ENCODE measurements at places on chromosomes 7 and 10.

GRCh38 chr10:23826421-23826820, 382.5 kb upstream of the KIAA1217 start:
- no peak for DNase-seq

DNA sequence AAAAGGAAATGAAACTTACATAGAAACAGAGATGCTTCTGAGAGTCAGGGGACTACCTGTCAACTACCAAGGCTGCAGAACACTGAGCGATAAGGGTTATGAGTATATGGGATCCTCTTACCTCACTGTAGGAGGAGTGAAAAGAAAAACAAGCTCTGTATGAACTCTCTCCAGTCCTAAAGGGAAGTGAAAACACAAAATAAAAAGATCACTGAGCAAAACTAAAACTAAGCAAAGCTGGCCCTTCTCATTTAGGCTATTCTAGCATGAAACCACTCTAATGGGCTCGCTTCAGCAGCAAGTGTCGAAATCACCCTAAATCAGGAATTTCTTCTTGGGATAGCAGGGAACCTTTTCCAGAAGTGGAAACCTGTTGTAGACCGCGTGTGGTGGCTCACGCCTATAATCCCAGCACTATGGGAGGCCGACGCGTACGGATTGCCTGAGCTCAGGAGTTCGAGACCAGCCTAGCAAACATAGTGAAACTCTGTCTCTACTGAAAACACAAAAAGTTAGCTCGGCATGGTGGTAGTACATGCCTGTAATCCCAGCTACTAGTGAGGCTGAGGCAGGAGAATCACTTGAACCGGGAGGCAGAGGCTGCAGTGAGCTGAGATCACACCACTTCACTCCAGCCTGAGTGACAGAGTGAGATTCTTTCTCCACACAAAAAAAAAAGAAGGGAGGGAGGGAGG, 27.0 kb downstream of the DCLRE1C start:
- DNase-seq, result no peak

- DNase-seq, result no peak
Measured at GRCh38 chr7:24729365-24730017, 27.8 kb downstream of the GSDME start.

DNA sequence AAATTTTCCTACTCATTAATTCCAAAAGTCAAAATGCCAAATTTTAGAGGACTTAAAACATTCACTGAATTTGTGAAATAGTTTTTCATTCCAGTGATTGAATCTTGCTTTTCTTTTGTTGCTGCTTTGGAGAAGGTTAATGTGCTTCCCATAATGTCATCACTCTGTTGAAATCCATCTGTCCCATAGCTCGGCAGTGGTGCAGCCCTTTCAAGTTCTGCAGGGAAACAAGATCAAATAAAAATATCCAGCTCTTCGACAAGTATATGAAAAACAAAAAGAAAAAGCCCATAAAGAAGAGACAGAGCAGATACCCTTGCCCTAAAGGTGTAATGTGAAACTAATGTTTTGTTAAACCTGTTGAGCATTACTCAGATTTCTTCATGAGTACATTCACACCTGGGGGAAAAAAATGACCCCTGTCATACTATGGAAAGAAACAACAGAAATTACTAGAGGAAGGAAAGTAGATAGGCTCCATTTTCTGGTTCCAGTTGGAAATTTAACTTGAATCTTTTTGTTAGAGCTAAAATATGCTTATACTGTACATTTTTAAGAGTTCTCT, 35.1 kb downstream of the AGR3 start:
- no peak for DNase-seq

DNA sequence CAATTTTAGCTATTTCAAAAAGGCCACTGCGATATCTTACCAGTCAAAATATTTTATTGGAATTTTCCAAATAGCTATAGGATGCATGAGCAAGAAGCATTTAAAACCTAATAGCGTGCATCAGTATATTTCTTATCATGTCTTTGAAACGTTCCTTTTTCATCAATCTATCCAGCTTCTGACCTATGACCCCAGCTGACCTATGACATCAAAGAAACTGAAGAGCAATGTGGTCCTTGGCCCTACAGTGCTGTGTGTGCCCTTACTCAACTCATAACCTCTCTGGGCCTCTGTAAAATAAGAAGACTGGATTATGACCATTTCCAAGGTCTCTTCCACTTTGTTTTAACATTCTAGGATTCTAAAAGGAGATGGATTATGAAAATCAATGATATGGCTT, 118.2 kb downstream of the ZNF22 start:
- DNase-seq, result no peak

- no peak for DNase-seq
Measured at GRCh38 chr10:132463333-132464255, 66.6 kb downstream of the PWWP2B start.

- no peak for DNase-seq
Measured at GRCh38 chr7:24152356-24152755, 131.6 kb upstream of the NPY start.

- DNase-seq, result no peak
Measured at GRCh38 chr10:50536617-50537240, 87.0 kb downstream of the SGMS1 start.

- DNase-seq, result no peak
Measured at GRCh38 chr10:48232717-48233447, 41.6 kb downstream of the FRMPD2 start.

DNA sequence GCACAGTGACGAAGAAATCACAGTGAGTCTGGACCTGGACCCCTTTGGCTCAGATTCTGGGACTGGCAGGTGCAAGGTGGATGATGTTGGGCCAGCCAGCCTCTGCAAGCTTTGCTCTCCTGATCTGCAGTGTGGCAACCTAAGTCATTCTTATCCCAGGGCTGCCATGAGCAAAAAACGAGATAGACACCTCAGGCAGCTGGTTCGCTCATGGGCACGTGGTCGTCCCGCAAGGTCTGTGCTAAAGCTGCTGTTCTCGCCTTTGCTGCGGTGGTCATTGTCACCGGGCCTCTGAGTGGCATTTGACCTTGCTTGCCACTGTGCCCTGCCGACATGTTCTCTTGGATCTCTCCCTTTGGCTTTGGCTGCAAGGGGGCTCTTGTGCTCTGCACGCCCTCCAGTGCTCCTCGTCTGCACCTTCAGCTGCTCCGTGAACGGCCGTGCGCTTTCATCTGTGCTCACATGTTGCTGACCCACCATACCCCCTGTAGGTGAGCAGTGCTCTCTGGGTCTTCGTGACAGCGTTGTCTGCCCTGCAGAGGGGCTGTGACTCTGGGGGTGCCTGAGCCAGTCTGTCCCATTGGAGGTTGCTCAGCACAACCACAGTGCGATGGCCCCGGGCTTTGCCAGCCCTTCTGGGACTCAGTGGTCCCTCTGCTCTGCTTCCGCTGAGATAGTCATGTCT, 317.0 kb downstream of the GLRX3 start:
- no peak for DNase-seq

DNA sequence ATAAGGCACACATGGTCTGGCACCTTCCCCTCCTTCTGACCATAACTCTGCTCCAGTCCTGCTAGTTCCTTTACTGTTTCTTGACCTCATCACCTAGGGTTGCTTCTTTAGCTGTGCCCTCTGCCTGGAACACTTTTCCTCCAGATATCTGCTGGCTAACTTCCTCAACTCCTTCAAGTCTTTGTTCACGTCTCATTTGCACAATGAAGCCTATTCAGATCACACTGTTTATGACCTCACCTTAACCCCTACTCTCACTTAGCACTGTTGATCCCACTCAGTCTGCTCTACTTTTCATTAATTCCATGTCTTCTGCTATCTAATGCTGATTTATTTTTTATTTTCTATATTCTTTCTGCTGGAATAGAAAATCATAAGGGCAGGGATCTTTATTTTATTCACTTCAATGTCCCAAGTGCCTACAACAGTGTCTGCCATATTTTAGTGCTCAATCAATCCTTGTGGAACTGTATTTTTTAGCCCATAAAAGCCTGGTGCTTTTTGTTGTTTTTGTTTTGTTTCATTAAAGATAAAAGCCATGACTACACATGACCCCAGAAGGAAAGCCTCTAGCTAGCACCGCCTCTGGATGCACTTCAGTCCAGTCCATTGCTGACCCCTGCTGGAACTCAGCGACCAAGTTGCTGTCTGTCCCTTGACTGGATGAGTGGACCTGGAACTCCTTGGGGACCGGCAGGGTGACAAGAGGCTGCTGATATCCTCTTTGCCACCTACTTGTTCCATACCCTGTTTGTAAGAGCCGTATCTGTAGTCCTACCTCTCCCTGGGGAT, 12.3 kb downstream of the KLF14 start:
- DNase-seq, result no peak

GRCh38 chr7:42746214-42746613, 165.7 kb downstream of the C7orf25 start:
- no peak for DNase-seq

GRCh38 chr10:13518076-13518692, 10.6 kb downstream of the BEND7 start:
- no peak for DNase-seq

DNA sequence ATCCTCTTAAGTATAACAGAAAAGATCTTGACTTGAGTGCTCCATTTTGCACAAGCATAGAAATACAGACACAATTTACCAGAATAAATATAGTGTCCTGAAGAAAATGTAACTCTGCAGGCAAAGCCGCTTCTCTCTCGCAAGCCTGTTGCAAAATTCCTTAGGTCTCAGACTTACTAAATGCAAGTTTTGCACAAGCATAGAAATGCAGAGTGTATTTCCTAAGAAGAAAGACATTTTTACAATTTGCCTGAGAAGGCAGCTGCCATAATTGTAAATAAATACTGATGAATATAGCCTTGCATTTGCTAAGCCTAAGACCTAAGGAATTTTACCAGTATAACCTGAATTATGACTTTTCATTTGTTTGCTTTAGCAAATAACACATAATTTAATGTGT, 67.1 kb downstream of the AGMO start:
- DNase-seq, result no peak

DNA sequence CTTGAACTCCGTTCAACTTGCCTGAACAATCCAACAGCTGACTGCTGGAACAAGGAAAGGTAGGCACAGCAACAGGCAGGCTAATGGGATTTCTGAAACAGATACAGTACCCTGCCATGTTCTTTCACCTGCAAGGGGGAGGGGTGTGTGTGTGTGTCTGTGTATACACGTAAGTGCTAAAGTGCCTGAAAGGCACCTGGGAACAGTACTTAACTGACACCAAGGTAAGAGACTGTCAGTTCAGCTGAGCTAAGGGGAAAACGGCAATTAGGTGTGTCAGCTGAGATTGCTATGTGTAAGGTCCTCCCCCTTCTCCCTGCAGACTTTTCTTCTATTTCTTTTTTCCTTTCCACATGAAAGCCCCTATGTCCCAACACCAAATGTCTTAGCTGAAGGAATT, 27.0 kb downstream of the NAMPT start:
- DNase-seq, result no peak

DNA sequence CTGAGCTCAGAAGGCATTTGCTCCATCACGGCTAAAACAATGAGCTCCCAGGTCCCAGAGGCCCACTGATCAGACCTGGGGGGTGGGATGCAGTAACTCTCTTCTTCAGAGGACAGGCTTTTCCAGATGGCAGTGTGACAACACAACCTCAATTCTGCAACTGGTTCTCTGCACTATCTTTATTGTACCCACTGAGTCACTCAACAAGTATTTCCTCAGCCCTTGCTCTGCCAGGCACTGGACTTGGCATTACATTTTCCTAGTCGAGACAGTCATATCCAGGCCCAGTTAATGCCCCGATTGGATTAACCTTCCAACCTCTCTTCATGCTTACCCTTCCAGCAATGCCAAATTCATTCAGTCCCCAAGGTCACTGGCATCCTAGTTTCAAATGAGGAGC, 72.6 kb downstream of the JAZF1 start:
- DNase-seq, result no peak

DNA sequence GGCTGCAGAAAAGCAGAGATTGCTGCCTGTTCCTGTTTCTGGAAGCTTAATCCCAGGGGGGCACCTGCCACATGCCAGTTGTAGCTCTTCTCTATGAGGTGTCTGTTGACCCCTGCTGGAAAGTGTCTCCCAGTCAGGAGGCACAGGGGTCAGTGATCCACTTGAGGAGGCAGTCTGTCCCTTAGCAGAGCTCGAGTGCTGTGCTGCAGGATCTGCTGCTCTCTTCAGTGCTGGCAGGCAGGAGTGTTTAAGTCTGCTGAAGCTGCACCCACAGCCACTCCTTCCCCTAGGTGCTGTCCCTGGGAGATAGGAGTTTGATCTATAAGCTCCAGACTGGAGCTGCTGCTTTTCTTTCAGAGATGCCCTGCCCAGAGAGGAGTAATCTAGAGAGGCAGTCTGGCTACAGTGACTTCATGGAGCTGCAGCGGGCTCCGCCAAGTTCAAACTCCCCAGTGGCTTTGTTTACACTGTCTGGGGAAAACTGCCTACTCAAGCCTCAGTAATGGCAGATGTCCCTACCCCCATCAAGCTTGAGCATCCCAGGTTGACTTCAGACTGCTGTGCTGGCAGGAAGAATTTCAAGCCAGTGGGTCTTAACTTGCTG, 57.6 kb upstream of the CROT start:
- DNase-seq, result no peak

DNA sequence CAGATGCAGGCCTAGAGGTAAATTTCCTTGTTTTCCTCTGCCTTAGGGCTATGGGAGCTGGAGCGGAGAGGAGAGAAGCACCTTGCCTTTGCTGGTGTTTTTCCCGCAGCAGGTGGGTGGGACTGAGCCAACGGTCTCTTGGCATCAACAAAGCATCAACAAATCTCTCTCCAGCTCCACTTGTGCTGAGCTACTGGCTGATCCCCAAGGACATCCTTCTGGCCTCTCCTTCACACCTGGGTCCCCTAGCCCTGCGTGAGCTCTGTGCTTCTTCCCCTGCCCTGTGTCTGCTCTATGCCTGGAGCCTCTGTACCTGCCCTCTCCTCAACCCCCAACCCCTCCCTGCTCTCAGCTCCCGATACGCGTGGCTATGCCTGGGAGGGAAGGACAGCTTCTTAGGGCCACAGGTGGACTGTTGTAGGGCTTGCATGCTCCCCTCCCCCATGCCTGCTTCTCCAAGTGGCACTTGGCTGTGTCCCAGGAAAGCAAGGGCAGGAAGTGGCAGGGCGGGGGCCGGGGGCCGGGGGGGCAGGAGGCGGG, 3.2 kb upstream of the CLDN4 start:
- DNase-seq, result no peak

GRCh38 chr10:25130906-25131305, 43.9 kb upstream of the GPR158 start:
- DNase-seq, result no peak

DNA sequence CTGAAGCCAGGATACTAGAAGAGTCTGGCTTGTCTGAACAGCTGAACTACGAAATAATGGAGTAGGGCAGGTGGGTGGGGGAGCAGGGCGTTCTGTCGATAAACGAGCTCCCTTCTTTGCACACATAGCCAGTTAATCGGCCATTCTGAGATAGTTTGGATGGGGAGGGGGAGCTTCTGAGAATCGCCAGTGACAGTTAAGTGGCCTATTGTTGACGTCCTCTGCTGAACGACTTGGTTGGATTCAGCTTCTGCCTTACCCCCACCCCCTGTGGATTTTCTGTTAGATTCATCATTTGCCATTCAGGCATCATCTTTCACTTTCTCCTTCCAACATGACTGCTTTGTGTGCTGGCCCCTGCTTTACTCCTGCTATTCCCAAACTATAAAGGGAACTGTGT, 520 bp downstream of the CPA5 start:
- DNase-seq, result no peak

DNA sequence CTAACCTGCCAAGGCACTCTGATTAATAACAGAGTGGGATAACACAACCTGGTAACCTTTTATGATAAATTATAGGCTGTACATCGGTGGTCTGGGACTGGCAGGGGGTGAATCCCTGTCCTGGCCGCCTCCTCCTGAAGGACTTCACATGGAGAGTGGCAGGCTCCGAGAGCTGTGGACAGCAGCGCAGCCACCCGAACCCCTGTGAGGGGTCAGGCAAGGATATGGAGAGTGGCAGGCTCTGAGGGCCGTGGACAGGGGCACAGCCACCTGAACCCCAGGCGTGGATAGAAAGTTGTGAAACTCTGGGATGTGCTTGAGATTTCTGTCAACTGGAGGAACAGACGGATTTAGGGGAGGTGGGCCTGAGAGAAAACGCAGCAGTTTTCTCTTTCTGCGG, 107.0 kb upstream of the MGMT start:
- DNase-seq, result no peak
